Stimulated activated CD4-positive, alpha-beta T cell treated with anti-CD3 and anti-CD28 coated beads, Interleukin-4, amount 100 ng/mL, for 1 hour (primary cell): ENCODE measurements at places on chromosomes 7 and 10.

DNA sequence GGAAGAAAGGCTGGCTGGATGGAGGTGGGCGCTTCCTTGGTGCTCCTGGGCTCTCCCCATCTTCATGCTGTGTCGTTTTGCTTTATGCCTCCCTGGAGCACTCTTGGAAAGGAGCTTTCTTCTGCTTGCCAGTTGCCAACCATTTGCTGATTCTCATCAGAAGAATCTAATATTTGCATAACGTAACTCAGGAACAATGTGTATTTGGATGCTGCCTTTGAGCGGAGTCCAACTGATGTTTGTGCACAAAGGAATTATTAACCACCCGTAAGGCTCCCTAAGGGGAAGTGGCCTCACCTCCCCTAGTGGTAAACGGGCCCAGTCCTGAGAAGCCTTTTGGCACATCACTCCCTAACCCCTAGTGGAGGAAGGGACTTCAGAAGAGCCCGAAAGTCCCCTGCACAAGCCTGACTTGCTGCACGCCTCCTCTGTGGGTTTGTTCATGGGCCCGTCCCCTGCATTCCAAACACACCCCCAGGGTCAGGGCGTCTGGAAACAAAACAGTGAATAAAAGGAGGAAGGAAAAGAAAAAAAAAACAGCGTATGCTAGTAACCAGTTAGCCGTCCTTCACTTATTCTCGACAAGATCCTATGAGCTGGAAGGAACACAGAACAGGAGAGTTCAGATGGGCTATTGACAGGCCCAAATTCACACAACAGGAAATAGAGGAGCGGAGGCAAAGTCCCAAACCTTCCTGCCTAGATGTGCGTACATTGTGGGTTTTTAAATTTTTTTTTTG is 602.2 kb downstream of the LRMDA start:
- no peak for DNase-seq

DNA sequence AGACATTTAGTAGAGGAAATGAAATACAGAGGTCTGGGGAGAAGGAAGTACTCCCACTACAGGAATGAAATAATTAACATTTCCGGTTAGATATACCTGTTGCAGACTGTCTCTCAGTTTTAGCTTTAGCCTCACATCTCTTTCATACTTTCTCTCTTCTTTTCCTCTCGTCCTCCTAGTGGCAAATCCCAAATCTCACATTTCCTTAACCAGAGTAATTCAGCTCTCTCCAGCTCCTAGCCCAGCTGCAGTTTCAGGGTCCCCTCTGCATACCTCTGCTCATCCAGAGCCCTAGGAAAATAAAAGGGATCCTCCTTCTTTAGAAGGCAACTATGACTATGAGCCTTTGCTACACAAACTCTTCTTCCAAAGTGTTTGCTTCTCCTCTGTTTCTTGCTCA is 643.2 kb downstream of the PHTF2 start:
- no peak for DNase-seq

DNA sequence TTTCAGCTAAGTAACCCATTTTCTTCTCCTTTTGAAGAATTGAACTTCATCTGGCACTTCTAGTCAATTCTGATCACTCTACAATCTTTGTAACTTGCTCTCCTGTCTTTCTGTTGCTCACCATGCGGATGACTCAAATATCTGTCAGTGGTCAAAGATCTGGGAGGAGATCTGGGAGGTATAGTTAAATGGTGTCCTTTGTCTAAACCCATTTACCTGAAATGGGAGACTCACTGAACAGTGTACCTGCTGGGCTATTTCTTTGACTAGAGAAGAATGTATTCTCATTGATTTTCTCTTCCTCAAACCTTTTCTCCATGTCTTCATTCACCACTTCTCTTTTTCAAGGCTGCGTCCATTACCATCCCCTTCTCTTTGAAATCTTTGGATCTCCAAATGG is 42.0 kb upstream of the PCLO start:
- DNase-seq = no peak

DNA sequence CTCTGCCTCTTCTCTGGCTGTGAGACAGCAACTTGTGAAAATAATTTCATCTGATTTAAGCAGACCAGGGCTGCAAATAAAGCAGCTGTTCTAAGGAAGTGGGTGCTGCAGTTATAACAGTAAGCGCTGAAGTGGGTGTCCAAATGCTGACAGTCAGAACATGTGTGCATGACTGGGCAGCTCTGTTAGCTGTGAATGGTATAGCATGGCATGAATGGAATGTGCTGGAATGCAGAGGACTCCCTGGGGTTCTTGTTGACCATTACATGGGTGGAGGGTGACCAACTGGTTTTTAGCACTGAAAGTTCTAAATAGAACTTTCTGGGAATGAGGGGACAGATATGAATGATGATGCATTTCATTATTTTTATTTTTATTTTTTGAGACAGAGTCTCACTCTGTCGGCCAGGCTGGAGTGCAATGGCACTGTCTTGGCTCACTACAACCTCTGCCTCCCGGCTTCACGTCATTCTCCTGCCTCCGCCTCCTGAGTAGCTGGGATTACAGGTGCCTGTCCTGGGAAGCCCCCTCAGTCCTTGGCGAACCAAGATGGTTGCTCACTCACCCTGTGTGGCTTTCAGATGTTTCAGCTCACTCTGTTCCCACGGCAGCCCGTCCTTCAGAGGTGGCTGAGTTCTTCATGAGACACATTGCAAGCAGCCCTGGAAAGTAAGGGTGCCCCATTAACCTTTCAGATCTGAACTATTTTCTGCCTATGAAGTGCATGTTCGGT is 319.8 kb upstream of the PHYHIPL start:
- no peak for DNase-seq

DNA sequence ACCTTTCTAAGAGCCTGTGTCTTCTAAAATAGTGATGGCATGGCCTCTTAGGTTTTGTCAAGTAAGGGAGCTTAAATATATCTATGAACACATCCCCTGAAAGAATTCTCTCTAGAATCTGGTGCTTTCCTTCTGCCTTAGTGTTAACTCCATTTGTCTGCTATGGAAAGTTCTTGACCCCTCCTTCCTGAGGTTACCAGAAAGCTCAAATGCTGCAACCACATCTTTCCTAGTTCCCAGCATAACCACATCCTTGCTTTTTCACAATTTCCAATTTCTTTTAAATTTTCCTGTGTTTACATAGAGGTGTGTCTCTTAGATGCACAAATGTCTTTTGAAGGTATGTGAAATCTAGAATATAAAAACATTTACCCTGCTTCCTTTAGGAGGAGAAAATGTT is 16.4 kb upstream of the GSDME start:
- DNase-seq = no peak

GRCh38 chr10:83127942-83128575 is 1011.2 kb upstream of the GHITM start:
- no peak for DNase-seq
